ENCODE measurements at places on chromosomes 6 and 20.

- DNase-seq = no peak
Measured at GRCh38 chr6:66861007-66861541, 1154.0 kb upstream of the EYS start.

- no peak for DNase-seq
Measured at GRCh38 chr6:95083506-95083905, 493.8 kb upstream of the MANEA start.

DNA sequence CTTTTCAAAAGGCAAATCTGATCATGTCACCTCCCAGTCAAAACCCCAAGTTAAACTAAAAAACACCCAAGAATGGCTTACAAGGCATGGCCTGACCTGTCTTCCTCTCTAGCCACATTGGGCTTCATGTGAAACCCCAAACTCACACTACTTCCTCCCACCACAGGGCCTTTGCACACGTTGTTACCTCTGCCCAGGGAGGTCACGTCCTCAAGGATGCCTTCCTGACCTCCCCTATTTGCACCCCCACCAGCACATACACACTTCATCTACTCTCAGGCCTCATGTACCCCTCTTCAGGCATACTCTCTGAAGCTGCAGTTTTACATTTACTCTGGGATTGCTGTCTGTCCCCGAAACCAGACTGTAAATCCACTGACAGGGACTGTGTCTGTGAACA lies 6.1 kb downstream of the EZR start:
- peak; percentile 53 for DNase-seq

- DNase-seq = no peak
Measured at GRCh38 chr6:17045581-17046322, 56.1 kb upstream of the STMND1 start.

GRCh38 chr6:147947521-147947920 lies 395.1 kb upstream of the SASH1 start:
- no peak for DNase-seq

GRCh38 chr6:85323435-85324040 lies 126.3 kb upstream of the NT5E start:
- DNase-seq = peak; percentile 86

- no peak for DNase-seq
Measured at GRCh38 chr6:2259002-2259494, 13.6 kb upstream of the GMDS start.

GRCh38 chr6:140533526-140533925 lies 1159.1 kb upstream of the CITED2 start:
- DNase-seq = no peak

DNA sequence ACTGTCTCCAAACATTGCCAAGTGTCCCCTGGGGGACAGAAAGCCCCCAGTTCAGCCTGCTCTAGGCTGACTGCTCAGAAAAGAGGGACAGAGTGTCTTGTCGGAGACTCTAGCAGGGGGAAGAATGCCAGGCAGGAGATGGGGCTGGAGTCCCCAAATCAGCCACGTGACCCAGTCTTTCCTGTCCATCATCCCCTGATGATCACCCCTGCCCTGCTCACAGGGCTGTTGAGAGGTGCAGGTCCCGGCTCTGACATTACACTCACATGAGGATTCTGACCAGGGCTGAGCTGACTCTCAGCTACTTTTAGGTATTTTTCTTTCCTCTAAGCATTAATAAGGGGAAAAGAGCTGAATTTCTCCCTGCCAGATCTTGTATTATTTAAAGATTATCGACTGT lies 115.8 kb downstream of the SULF2 start:
- DNase-seq = no peak

GRCh38 chr6:28251661-28252008 lies 434 bp downstream of the ZKSCAN4 start:
- DNase-seq = peak; percentile 58

- no peak for DNase-seq
Measured at GRCh38 chr6:73579851-73580246, 59.0 kb upstream of the EEF1A1 start.

All from activated CD8-positive, alpha-beta T cell treated with anti-CD3 and anti-CD28 coated beads, Interleukin-2, amount 10 ng/mL, durations not matched to agents 7 days and 5 days (primary cell).